ENCODE measurements at places on chromosomes 6 and 20.

DNA sequence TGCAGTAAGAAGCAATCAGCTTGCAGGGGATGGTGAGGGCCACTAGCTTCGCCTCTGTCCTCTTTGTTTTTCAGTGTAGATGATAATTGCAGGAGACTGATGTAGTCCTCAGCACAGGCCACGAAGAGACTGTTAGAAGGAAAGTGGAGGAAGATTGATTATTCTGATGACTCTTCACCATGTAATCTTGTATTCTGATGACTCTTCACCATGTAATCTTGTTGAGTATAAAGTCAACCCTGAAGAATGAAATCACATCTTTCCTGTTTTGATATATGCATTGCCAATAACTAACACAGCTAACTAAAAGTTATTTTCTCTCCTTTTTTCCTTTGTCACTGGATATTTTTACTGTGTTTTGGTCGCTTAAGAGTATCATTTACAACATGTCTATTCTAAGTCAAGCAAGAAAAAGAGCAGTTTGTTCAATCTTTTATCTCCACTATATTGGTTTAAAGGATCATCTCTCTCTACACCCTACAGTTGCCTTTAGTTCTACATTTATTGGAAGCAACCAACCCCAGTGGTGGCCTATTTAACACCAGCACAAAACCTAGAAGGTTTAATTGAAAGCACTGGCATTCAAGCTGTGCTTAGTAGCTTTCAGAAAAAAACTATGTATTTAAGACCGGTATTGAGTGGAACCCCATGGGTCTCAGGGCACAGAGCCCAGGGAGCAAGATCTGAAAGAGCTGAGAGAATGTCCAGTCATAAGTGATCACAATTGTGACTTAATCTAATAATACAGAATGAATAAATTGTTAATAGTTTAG, 107.2 kb upstream of the BTBD3 start:
- DNase-seq = no peak

DNA sequence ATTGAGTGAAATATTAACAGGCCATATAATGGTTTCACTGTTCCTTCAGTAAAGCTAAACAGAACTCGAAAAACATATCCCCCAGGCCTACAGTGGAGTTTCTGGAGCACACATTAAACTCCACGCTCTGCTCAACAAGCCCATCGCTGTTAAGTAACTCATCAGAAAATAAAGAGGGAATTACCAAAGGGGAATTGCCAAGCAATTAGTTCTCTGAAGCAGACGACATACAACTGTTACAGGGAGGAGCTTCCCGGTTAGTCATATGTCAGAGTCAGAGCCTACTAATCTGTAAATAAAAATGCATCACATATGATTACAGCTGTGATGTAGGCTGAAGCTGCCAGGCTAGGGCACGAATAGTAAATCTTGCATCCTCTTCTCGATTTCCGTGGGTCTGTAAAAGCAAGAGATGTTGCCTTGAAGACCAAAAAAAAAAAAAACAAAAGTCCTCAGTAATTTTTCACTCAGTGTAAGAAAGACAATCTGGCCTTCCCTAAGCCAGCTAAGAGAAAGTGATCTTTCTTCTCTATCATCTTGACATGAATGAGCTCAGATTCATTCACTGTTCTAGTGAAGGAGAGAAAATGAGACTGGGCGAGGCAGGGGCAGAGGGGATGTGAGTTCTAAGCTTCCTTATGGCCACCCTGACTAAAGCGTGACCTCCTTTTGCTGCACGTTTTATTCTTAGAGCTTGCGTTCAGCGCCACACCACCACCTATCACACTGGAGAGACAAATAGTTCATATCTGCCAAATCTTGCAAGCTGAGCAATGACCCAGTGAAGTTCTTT, 13.8 kb downstream of the ATXN1 start:
- peak; percentile 39 for DNase-seq

GRCh38 chr6:117448732-117449485, 23.2 kb upstream of the ROS1 start:
- DNase-seq = peak; percentile 88

DNA sequence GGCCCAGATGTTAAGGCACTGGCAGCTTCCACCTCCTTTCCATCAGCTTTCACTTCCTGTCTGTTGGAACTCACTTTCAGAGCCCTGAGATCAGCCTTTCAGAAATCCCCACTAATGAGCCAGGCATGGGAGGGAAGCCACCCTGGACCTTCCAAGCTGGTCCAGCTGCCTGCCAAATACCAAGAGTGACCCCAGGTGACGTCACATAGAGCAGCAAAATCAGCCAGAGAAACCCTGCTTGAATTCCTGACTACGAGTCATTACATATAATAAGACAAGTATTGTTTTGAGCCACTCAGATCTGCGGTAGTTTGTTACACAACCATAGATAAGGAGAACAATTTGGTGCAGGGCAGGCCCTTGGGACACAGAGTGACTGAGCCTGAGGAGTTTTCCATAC, 556.0 kb upstream of the JAG1 start:
- peak; percentile 60 for DNase-seq

DNA sequence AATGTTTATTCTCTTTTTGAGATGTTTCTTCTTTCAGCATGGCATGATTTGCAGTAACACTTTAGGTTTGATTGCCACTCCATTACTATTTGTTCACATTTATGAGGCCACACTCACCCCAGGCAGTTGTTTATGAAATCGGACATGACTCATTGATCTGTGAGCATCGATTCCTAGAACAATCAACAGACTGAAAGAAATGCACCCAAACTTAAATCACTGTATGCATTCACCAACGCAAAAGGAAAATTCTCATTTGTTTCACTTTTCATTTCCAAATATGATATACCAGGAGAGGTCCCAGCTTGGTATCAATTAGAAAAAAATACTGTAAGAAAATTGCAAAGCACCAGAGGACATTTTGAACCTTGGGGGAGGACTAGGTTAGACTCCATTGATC, 5.4 kb upstream of the GJA10 start:
- no peak for DNase-seq

DNA sequence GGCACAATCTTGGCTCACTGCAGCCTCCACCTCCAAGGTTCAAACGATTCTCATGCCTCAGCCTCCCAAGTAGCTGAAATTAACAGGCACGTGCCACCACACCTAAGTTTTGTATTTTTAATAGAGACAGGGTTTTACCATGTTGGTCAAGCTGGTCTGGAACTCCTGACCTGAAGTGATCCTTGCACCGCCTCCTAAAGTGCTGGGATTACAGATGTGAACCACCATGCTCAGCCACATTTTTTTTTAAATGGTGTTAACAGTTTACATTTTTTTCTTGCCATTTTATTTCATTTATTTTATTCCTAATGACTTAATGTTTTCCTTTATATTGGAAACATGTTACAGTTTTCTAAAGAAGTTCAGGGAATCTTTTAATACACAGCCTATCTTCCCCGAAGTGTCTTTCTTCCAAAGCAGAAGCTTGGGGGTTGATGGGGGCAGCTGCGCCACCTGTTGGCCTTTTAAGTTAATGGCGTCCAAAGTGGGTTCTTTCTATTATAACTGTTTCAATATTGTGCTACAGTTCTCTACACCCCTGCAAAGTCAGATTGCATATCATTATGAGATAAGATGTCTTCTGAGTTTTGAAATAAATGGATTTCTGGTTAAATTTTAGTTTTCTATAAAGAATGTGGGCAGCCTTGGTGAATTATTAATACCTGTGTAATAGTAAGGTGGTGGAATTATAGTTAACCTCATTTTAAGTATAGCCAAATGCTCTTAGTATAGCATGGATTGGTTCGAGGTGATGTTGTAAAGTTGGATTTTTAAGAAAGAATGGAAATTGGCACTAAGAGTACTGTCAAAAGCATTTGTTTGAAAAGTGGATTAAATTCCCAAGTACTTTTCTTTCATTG, 42.0 kb upstream of the PLCG1 start:
- DNase-seq = peak; percentile 53

DNA sequence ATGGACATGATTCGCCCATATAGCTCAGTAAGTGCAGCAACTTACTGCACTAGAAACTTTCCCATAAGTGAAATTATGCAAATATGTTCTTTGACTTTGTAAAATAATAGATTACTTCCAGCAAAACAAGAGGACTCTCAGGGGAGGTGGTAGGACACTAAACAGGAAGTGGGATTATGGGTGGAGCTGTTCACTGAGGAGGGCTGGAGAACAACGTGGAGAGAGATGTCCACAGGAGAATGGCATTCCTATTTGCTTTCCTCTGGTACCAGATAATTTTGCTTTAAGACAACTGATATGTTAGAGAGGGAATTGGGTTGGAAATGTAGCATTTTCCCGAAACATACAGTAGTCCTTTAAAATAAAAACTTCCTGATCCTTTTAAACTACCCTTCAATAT, 3.7 kb downstream of the TPD52L1 start:
- DNase-seq = no peak

- DNase-seq = no peak
Observed at GRCh38 chr20:50325651-50326050, 135.0 kb downstream of the CEBPB start.

DNA sequence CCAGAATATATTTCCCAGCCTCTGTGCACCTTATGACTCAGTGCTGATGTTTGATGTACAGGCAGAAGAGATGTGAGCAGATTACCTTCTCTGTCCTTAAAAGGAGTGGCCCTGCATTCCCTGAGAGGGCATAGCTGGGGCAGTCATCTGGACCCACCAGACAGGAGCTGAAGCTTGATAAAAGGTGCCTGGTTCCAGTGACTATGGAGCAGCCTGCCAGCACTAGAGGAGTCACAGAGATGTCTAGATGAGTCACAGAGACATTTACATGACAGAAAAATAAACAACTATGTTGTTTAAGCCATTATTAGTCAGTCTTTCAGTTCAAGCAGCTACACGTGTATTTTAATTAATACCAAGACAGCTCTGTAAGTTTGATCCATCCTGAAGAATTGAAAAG, 237.1 kb upstream of the MOCS1 start:
- no peak for DNase-seq

All from amniotic stem cell (primary cell).